ENCODE measurements at places on chromosomes 5 and 9. TPM values are rescaled to one million over a fixed set of nuclear protein-coding genes. Genes with fewer than 3 reads are reported as not detected.

SLC45A2 gene
- 0.12 TPM for polyA plus RNA-seq

PGGT1B gene
- 20.5 TPM for polyA plus RNA-seq

FAM151B gene
- 1.2 TPM for polyA plus RNA-seq

CDKN2B-AS1 gene
- polyA plus RNA-seq = 1.7 TPM

SEC24A gene
- polyA plus RNA-seq = 52.3 TPM

TMEM203 gene
- polyA plus RNA-seq = 33.1 TPM

PFN3 gene
- not detected for polyA plus RNA-seq

SELENOP gene
- 2,350 TPM for polyA plus RNA-seq

BSPRY gene
- polyA plus RNA-seq = 9.5 TPM

SLC34A1 gene
- polyA plus RNA-seq = not detected

ENTR1 gene
- 50.1 TPM for polyA plus RNA-seq

SLC4A9 gene
- polyA plus RNA-seq = 0.22 TPM

TLE1 gene
- 26.7 TPM for polyA plus RNA-seq

C7 gene
- 53.9 TPM for polyA plus RNA-seq

LECT2 gene
- polyA plus RNA-seq = not detected

DPYSL3 gene
- 110 TPM for polyA plus RNA-seq

CCDC171 gene
- polyA plus RNA-seq = 3.7 TPM

EPB41L4B gene
- polyA plus RNA-seq = 35.5 TPM

BAAT gene
- polyA plus RNA-seq = 0.60 TPM

IL5 gene
- 0.07 TPM for polyA plus RNA-seq

EGFL7 gene
- 47.5 TPM for polyA plus RNA-seq

FAM81B gene
- polyA plus RNA-seq = 0.39 TPM

LHX3 gene
- not detected for polyA plus RNA-seq

HTR1A gene
- polyA plus RNA-seq = not detected

MCTP1 gene
- polyA plus RNA-seq = 4.8 TPM

ADGRD2 gene
- not detected for polyA plus RNA-seq

SAXO1 gene
- 0.06 TPM for polyA plus RNA-seq

LCN15 gene
- polyA plus RNA-seq = 14.0 TPM

LURAP1L gene
- polyA plus RNA-seq = 14.3 TPM

ZNF169 gene
- polyA plus RNA-seq = 7.9 TPM

YIPF5 gene
- 56.2 TPM for polyA plus RNA-seq

UBE2QL1 gene
- polyA plus RNA-seq = 0.81 TPM

PDCD1LG2 gene
- polyA plus RNA-seq = 0.60 TPM

PAIP1 gene
- polyA plus RNA-seq = 69.3 TPM

NSG2 gene
- 22.6 TPM for polyA plus RNA-seq

TRAF2 gene
- polyA plus RNA-seq = 18.5 TPM

SNCB gene
- polyA plus RNA-seq = 0.39 TPM

CCNB1 gene
- 40.7 TPM for polyA plus RNA-seq

NOL6 gene
- 22.2 TPM for polyA plus RNA-seq

SWI5 gene
- 21.6 TPM for polyA plus RNA-seq

GARNL3 gene
- 24.0 TPM for polyA plus RNA-seq

FBP2 gene
- 0.25 TPM for polyA plus RNA-seq

PLAA gene
- 24.3 TPM for polyA plus RNA-seq
